ENCODE measurements at places on chromosomes 1 and 21. TPM values are rescaled to one million over a fixed set of nuclear protein-coding genes. Genes with fewer than 3 reads are reported as not detected.

DNA sequence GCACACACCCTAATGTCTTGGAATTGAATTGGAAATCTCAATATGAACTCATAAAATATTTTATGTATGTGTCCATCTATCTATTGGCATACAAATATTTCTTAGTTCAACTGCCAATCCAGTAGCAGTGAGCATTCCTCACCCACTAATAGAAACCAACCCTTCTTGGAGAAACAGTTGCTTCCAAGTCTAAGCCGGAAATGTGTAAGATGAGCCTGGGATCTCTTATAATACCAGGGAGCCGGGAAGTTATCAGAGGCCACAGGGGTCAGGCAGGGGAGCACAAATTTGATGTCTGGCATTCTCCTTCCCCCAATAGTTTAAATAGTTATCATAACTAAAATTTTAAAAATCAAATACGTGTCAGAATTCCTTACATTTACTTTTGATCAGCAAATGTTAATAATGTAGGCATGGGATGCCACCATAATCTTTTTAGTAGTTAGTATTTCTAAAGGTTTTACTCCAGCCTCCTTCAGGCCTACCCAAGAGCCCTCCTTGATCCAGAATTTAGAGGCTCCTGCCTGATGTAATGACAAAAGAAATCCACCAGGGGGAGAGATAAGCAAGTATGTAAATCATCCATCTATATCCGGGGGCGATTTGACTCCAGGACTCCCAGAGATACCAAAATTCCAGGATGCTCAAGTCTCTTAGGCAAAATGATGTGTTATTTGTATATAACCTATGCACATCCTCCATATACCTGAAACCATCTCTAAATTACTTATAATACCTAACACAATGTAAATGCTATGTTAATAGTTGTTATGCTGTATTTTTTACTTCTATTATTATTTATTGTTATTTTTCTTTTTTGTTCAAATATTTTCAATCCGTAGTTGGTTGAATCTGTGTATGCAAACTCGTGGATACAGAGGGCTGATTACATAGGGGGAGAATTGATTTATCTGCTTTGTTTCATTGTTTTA, 218.7 kb upstream of the COA6 start:
- no peaks in the 10 kb centered on the region for H3K36me3 ChIP-seq
- H3K4me3 ChIP-seq: no peak overlapping the region
- H3K4me1 ChIP-seq: no peaks in the 10 kb centered on the region

Gene LRP8
- 78.6 TPM for total RNA-seq

Gene RNU1-1
- total RNA-seq: 1,874 TPM

Gene OR2T29
- not detected for total RNA-seq

DNA sequence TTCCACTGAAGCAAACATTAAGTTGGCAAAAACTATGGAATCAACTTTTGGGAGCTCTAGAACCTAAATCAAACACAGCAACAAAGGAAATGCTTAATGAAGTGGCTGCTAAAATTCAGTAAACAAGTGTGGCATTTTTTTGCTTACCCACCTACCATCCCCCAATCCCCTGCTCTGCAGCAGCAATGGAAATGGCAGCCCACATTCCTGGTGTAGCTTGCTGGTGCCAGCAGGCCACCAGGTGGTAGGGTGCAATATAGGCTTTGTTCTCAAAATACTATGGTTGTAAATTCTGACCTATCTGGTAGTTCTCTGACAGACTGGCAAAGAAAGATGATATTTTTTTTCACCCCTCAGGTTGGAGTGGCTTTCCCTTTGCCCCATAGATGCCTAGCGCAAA, 42.8 kb downstream of the SHCBP1L start:
- peaks cover 3% of the 10 kb centered on the region for H3K4me1 ChIP-seq
- H3K36me3 ChIP-seq: peaks cover 22% of the 10 kb centered on the region
- no peak overlapping the region for H3K4me3 ChIP-seq
- H3K27ac ChIP-seq: no peak overlapping the region
- peak; percentile 65 for DNase-seq

Gene FMO1
- not detected for total RNA-seq

DNA sequence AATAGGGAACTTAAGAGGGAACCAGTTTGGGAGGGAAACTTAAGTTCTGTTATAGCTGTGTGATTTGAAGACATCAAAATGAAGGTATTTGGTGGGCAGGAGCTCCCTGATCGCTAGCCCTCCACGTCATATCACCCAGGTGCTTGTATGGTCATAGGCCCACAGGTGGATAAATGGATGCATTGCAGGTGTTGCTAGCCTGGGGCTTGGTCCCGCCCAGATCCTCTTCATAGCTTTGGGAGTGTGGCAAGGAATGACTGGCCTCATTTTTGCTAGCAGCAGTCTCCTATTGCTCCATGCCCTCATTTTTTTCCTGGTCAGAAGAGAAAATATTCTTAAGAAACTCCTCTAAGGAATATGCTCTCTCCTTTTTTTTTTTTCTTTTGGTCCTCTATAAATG, 11.3 kb downstream of the GNPAT start:
- DNase-seq: peak; percentile 29
- H3K27me3 ChIP-seq: no peaks in the 10 kb centered on the region
- H3K36me3 ChIP-seq: peaks cover 32% of the 10 kb centered on the region

Gene NBPF14
- total RNA-seq: 4.9 TPM

DNA sequence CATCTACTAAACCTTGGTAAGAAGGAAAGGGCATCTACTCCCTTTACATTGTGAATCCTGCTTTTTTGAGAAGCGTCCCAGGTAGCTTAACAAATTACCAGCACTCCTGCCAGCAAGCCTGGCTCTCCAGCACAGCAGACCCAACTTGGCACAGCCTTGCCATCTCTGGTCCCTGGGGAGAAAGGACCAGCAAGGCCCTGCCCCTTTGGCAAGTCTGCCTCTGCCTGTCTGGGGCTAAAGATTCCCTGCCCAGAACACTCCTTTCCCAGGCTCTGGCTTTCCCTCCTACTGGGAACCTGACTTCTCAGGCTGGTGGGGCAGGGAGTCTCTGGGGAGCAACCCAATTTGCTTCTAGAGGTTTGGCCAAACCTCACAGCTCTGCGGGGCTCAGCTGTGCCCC, 68.5 kb downstream of the ATP2B4 start:
- H3K4me1 ChIP-seq: peaks cover 10% of the 10 kb centered on the region
- DNase-seq: no peak
- H3K27me3 ChIP-seq: no peaks in the 10 kb centered on the region
- no peak overlapping the region for H3K4me3 ChIP-seq

DNA sequence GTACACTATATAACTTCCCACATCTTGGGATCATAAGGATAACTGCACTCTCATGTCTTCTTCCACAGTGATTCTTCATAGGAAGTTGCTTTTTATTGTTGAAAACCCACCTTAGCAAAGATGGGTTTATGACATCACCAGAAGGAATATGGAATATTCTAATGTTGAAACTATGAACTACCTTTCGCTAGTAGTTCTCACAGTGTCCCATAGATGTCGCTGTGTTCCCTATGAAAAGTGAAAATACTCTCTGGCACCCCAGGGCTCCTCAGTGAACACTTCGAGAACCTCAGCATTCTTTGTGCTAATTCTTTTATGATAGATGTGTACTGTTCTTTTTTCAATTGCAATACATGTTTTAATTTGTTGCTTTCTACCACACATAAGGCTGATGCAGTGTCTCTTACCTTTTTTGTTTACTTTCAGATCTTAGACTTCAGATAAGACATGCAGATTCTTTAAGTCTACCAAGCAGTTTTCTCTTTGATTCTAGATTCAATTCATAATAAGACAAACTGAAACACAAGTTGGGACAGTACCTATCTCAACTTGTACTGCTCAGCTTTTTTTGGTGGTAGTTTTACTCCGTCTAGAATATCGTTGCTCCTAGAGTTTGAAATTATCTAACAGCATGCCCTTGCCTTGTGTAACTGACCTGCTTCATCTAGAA, 90.8 kb downstream of the GTF2B start:
- H3K4me1 ChIP-seq: no peaks in the 10 kb centered on the region
- peaks cover 63% of the 10 kb centered on the region for H3K36me3 ChIP-seq
- no peak overlapping the region for H3K27ac ChIP-seq
- no peak for DNase-seq
- no peaks in the 10 kb centered on the region for H3K27me3 ChIP-seq

Gene TMEM269
- total RNA-seq: 0.44 TPM

Gene NEXN
- 3.3 TPM for total RNA-seq

DNA sequence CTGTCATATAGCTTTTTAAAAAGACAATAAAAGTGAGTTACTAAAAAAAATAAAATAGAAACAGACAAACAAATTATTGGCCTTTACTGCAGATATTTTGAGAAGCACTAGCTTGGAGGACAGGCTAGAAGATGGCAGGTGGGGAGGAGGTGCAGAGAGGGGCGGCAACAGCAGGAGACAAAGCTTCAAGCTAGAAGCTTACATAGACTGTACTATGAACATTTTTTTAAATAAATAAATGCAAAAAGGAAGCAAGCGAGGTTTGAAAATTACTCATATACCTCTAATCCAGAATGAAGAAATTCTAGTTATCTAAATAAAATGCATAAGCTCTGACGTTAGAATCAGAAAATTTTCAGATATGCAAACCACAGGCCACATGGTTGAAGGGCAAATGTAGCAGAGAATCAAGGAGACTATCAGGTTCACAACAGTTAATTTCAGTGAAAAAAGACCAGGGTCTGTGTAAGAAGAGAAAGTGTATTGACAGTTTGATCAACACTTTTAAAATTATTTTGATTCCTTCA, 54.9 kb downstream of the NRIP1 start:
- H3K27me3 ChIP-seq: no peaks in the 10 kb centered on the region
- no peak overlapping the region for H3K4me3 ChIP-seq
- no peak for DNase-seq
- no peaks in the 10 kb centered on the region for H3K4me1 ChIP-seq

Gene FAM72B
- total RNA-seq: 9.2 TPM

- no peak overlapping the region for H3K4me3 ChIP-seq
- no peak for DNase-seq
- H3K36me3 ChIP-seq: no peaks in the 10 kb centered on the region
- H3K27ac ChIP-seq: no peak overlapping the region
- H3K4me1 ChIP-seq: peaks cover 3% of the 10 kb centered on the region
- H3K27me3 ChIP-seq: no peaks in the 10 kb centered on the region
Measured at GRCh38 chr1:63701187-63701586, 72.6 kb upstream of the ROR1 start.

DNA sequence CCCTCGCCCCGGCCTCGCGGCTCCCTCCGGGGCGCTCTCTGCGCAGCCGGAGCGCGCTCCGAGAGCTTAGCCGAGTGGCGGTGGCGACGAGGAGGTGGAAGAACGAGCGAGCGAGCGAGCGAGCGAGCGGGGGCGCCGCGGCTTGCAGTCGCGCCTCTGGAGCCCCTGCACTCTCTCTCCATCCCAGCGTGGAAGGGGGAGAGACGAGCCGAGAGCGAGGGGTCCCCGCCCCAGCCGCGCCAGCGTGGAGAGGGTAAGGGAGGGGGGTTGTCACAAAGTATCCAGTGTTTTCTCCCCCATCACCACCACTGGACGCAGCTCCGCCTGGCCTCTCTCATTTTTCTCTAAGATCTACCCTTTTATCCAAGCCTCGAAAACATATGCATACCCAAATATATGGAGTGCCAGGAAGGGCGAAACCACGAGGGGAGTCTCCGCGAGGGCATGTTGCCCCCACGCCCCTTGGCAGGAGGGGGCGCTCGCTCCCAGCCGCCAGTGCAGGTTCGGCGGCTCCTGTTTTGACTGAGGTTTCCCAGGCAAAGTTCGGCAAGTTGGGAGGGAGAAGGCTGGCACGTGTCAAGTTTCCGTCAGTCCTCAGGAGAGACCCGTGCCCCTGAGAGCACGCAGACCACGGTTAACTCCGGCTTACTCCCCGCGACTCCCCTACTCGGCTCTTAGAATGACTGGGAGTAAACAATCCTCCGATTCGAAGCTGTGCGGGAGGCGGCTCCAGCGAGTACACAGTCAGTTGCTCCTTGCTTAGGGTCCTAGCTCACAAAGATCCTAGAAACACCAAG, 569 bp upstream of the DAB1 start:
- H3K27me3 ChIP-seq: no peaks in the 10 kb centered on the region
- no peaks in the 10 kb centered on the region for H3K4me1 ChIP-seq
- H3K27ac ChIP-seq: no peak overlapping the region

- no peaks in the 10 kb centered on the region for H3K4me1 ChIP-seq
- no peak for DNase-seq
- H3K36me3 ChIP-seq: peaks cover 27% of the 10 kb centered on the region
- H3K27ac ChIP-seq: no peak overlapping the region
- H3K27me3 ChIP-seq: no peaks in the 10 kb centered on the region
Measured at GRCh38 chr1:156281281-156281680, 1.3 kb downstream of the SMG5 start.

Gene C4BPA
- not detected for total RNA-seq

Gene FCN3
- total RNA-seq: 0.22 TPM

Gene NOS1AP
- 8.1 TPM for total RNA-seq

- no peaks in the 10 kb centered on the region for H3K4me1 ChIP-seq
- H3K27me3 ChIP-seq: no peaks in the 10 kb centered on the region
- no peak overlapping the region for H3K4me3 ChIP-seq
- no peak overlapping the region for H3K27ac ChIP-seq
Measured at GRCh38 chr1:217027403-217028080, 304.3 kb upstream of the ESRRG start.

Gene FMN2
- total RNA-seq: 0.61 TPM
